NCI-H1417 treated with DMSO at 0.1 percent for 48 hours (cell line): ENCODE measurements at places on chromosomes 5 and 9.

GRCh38 chr5:138351517-138351916 is 968 bp upstream of the KDM3B start:
- no peak for DNase-seq

- DNase-seq, result no peak
Observed at GRCh38 chr9:27094640-27095298, 14.3 kb upstream of the TEK start.

DNA sequence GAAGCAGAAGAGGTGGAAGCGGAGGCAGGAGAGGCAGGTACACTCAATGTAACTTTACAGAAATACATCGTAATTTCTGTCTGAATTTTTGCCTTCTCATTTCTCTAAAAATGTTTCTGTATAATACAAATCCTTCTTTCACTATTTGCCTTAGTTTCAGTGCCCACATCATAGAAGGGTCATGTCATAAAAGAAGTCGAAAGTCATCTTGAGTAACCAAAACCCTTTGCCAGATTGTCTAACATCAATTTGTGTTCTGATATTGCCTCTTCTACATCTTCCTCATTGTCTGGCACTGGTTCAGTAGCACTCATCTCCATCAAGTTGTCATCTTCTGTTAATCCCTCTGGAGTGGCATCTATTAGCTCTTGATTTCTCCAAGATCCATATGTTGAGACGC is 6.2 kb upstream of the CYFIP2 start:
- no peak for DNase-seq

GRCh38 chr9:113654605-113655428 is 191.3 kb downstream of the RGS3 start:
- DNase-seq, result no peak

- no peak for DNase-seq
Observed at GRCh38 chr9:125654121-125654520, 52.9 kb downstream of the MAPKAP1 start.
